ENCODE measurements at places on chromosomes 5 and 9. TPM values are rescaled to one million over a fixed set of nuclear protein-coding genes. Genes with fewer than 3 reads are reported as not detected.

DNA sequence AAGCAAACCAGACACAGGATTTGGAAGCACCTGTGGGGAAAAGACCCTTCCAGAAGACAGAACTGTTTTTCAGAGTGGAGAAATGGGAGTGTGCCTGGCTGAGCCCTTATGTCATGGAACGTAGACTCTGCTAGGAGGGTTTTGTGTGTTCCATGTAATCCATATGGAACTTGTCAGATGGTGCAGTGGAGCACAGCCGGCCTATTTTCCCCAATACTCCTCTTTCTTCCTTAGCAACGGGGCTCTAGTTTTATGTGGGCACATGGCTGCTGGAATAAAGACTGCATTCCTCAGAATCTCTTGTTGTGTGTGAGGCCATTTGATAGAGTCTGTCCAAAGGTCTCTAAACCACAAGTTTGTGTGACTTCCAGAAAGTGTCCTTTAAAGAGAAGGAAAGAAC is 284.0 kb downstream of the DRD1 start:
- DNase-seq, result peak; percentile 69

Gene PROB1
- total RNA-seq, result 0.46 TPM

Gene GABRA6
- total RNA-seq, result not detected

DNA sequence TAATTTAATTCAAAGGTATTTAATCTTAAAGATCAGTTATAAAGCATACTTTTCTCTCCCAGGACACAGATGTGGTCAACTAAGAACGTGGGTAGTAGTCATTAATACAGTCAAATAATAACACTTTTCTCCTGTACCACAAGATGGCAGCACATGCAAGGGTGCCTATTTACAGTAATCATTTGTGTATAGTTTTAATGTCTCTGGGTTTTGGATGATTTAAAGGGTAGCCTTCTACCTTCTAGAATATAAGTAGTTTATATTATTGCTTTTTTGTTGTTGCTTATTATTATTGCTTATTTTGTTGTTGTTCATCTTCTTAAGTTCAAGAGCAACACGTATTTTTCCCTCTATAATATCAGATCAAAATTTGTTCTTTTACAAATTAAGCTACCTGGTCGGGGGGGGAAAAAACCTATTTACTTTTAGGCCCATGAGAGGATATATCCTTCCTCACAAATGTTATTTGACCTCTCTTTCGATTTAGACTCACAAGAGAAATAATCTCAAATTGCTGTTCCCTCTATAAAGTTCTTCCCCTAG is 59.6 kb upstream of the SLC27A6 start:
- peak; percentile 62 for DNase-seq

DNA sequence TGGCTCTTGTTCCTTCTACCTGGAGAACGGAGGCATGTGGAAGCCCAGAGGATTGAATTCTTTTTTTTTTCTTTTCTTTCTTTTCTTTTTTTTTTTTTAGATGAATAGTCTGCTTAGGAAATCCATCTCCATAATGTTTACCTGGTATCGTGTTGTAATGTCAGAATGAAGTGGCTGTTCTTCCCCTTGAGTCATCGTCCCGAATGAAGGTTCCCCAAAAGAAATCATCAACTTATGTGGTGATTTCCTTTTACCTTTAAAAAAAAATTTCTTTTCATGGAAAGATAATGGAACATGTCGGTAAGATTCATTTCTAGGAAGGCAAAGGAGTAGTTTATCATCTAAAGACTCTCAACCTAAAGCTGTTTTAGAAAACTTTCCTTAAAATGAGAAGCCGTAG is 59.7 kb downstream of the DOCK8 start:
- DNase-seq, result no peak

GRCh38 chr9:136975644-136976043 is 1.7 kb upstream of the PTGDS start:
- no peak for DNase-seq

- no peak for DNase-seq
Observed at GRCh38 chr5:31435730-31436129, 96.2 kb downstream of the DROSHA start.

DNA sequence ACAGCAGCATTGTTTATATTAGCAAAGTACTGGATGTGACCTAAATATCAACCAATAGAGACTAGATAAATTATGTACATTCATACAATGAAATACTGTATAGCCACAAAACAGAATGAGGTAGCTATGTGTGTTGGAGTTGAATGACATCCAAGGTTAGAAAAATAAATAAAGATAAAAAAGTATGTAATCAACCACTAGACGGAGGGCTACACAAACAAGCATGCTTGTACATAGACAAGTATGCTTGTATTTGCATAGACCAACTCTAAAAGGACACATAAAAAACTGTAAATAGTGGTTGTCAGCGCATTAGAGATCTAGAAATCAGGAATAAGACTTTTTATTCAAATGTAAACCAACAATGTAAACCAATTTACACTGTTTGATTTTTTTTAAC is 3.0 kb downstream of the FEM1C start:
- peak; percentile 50 for DNase-seq

GRCh38 chr9:38228331-38229103 is 159.5 kb upstream of the SHB start:
- DNase-seq, result no peak

- no peak for DNase-seq
Observed at GRCh38 chr5:59066367-59067163, 483.7 kb downstream of the RAB3C start.

GRCh38 chr9:98136489-98136888 is 17.5 kb upstream of the TRIM14 start:
- no peak for DNase-seq

- DNase-seq, result no peak
Observed at GRCh38 chr5:138824516-138824915, 50.6 kb downstream of the LRRTM2 start.

DNA sequence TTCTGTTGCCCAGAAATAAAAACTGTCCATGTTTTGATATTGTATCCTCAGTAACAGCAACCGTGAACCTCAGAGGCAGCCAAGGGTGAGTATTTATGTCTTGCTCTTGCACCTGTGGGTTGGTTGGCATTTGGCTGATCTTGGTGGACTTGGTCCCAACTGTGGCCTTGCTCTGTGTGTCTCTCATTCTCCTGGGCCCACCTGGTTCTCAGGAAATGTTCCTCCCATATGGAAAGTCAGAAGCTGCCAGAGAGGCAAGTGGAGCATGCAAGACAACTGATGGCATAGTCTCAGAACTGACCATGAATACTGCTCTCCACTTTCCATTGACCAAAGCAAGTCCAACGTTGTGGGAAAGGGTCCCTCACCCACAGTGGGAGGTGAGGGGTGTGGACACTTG is 13.6 kb upstream of the NINJ1 start:
- DNase-seq, result no peak

DNA sequence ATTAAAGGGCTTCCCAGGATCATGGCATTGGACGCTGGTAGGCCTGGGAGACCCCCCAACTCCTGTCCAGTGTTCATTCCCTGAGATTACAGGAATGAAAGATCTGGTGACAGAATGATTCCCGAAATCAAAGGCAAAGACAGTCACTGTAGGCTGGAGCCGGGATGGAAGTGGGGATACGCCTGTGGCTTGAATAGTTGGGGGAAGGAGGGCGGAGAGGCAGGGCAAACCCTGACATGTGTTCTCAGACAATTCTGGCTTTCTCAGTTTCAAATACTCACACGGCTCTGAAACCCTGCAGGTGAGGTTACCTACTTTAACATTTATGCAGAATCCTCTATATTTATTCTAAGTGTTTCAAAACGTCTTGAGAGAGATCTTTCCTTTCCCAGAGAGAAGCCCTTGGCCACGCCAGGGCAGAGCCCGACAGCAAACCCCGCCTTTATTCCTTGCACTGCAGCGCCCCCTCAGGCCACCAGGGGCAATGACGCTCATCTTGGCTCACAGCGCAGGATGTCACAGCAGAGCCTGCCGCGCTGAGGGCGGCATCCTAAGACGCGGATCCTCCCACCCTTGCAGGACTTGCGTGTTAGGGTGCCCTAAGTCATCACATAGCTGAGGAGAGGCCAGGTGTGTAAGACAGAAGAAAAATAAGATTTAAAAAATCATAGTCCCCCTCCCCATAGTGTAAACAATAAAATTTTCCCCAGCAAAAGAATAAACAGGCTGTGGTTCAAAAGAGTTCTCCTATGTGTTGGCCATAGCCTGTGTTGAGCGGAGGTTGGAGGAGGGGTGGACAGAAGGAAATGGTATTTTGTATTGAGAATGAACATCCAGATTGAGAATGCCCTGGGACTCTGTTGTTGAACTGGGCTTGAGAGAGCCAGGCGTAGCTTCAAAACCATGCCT is 284.5 kb downstream of the NTRK2 start:
- peak; percentile 81 for DNase-seq

- no peak for DNase-seq
Observed at GRCh38 chr5:2169430-2169808, 286.7 kb upstream of the IRX4 start.

- no peak for DNase-seq
Observed at GRCh38 chr5:172439785-172440477, 14.4 kb downstream of the SH3PXD2B start.

Gene SLC1A1
- 5.3 TPM for total RNA-seq

DNA sequence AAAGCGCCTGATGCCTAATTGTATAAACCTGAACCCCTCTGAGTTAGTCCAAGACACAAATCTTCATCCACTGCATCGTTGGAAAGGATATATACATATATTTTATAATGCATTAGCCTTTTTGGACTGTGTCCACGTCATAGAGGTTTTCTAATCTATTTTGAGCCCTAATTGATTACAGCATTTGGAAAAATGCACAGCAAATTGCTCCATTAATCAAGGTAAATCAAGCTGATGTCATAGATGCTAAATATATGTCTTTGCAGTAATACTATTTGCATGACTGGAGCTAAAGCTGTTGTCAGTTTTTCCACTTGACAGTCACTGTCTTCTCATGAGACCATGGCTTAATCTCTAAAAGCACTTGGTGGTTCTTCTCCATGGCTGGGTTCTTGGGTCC is 483.5 kb upstream of the TNC start:
- DNase-seq, result no peak

Gene SNAPC3
- total RNA-seq, result 23.6 TPM

- DNase-seq, result no peak
Observed at GRCh38 chr5:114686356-114686755, 324.5 kb downstream of the KCNN2 start.

GRCh38 chr9:76703270-76703669 is 61.0 kb upstream of the PCA3 start:
- DNase-seq, result no peak

Measured in lung (tissue), 17 donors.